ENCODE measurements at places on chromosomes 4 and X. TPM values are rescaled to one million over a fixed set of nuclear protein-coding genes. Genes with fewer than 3 reads are reported as not detected.

Gene CXCL6
- 2.3 TPM for total RNA-seq

Gene GYPE
- not detected for total RNA-seq

DNA sequence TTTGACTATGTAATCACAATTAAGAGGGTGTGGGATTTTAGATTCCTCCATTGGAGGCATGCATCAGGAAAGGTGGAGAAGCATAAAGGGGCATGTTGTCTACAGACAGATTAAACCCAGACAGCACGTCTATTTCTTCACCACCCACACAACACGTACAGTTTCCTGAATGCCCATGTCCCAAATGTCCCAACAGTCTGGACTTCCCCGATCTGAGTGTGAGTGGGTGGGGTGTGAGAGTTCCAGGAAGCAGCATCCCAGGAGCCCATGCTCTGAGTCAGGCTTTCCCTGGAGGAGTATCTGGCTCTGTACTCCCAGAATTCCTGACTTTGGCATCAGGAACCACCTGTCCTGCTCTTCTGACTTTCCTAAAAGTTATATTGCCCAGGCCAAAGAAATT is 30.8 kb upstream of the NDP start:
- H3K27ac ChIP-seq, result no peak overlapping the region
- H3K36me3 ChIP-seq, result no peaks in the 10 kb centered on the region
- H3K4me1 ChIP-seq, result no peaks in the 10 kb centered on the region

DNA sequence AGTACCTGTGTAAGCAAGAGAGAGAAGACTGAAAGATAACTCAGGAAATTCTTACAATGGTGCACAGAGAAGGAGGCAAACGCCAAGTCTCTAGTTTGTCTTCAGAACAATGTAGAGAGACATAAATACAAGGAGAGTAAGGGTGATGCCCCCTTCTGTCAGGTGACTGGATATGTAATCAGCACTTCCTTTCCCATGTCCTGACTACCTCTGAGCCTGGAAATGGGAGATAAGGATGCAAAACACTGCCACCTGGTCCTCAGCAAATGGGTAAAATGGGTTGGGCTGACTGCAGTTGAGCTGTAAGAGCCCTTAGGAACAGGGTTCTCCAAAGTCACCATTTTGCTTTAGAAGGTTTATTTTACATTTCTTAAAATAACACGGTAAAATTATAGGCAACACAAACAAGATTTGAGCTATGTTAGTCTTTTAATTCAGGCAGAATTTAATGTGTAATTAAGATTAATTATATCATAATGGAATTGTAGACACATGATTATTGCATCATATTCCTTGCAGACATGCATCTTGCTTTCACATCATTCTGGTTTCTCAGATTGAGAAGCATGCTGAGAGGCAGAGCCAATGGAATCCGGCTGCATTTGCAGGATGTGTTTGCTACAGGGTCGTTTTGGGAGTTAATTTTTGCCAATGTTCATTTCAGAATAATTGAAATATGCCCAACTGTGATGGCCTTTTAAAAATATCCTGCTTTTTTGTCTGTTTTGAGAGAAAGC is 37.2 kb upstream of the ARX start:
- no peaks in the 10 kb centered on the region for H3K4me1 ChIP-seq
- DNase-seq, result no peak
- no peaks in the 10 kb centered on the region for H3K27me3 ChIP-seq
- no peak overlapping the region for H3K27ac ChIP-seq

GRCh38 chr4:159283696-159284095 is 180.8 kb downstream of the RAPGEF2 start:
- H3K4me1 ChIP-seq, result peaks cover 37% of the 10 kb centered on the region
- H3K36me3 ChIP-seq, result no peaks in the 10 kb centered on the region
- no peaks in the 10 kb centered on the region for H3K27me3 ChIP-seq
- no peak overlapping the region for H3K4me3 ChIP-seq
- DNase-seq, result no peak

DNA sequence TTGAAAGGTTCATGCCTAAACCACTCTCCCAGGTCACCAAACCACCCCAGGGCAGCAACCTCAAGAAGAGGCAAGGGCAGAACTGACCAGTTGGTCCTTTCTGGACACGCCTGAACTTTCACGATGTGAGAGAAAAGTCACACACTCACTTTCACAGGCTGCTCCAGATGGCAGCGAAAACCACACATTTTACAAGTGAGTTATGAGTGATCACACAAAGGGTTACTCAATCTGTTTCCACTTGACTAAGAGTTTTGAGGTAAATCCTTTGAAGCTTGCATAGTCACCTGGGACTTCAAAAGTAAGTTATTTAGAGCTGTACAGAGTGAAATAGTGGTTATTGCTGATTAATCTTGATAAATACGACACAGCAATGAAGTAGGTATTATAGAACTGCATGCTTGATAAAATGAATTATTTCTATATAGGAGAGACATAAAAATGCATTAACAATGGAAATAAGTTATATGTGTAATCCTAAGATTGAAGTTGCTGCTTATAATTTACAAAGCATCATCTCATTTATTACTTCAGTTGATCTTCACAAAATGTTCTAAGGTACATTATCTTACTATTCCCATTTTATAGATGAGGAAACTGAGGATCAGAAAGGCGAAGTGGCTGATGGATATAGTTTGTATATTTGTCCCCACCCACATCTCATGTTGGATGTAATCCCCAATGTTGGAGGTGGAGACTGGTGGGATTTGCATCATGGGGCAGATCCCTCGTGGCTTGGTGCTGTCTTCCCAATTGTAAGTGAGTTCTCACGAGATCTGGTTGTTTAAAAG is 103.0 kb upstream of the KLF3 start:
- no peak overlapping the region for H3K27ac ChIP-seq
- no peaks in the 10 kb centered on the region for H3K36me3 ChIP-seq
- no peak overlapping the region for H3K4me3 ChIP-seq
- H3K27me3 ChIP-seq, result no peaks in the 10 kb centered on the region

GRCh38 chr4:2373532-2373931 is 44.9 kb downstream of the ZFYVE28 start:
- H3K27me3 ChIP-seq, result no peaks in the 10 kb centered on the region
- no peak overlapping the region for H3K4me3 ChIP-seq
- no peak for DNase-seq
- no peaks in the 10 kb centered on the region for H3K4me1 ChIP-seq
- H3K27ac ChIP-seq, result no peak overlapping the region
- H3K36me3 ChIP-seq, result no peaks in the 10 kb centered on the region

Gene PLXNB3
- 4.2 TPM for total RNA-seq

DNA sequence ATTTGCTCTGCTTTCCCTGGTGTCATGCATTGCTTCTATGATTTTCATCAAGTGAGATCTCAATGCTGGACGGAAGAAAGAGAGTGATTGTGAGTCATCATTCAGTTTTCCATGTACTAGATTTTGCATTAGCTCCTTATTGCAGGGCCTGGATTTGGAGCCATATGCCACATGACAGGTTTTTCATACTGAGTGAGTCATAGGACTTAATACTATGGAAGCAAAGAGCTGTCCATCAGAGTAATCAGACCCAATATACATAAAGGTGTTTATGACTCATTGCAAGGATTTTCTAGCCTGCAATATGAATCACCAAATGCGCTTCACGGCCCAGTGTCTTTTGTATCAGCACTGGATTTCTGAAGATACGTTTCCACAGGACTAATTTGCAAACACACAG is 11.2 kb upstream of the TFDP3 start:
- no peak overlapping the region for H3K4me3 ChIP-seq
- no peaks in the 10 kb centered on the region for H3K4me1 ChIP-seq
- no peaks in the 10 kb centered on the region for H3K27me3 ChIP-seq
- H3K27ac ChIP-seq, result no peak overlapping the region

GRCh38 chr4:120055162-120055561 is 11.5 kb downstream of the MAD2L1 start:
- no peaks in the 10 kb centered on the region for H3K27me3 ChIP-seq
- H3K36me3 ChIP-seq, result no peaks in the 10 kb centered on the region
- H3K4me1 ChIP-seq, result no peaks in the 10 kb centered on the region
- no peak for DNase-seq

Gene SPARCL1
- total RNA-seq, result 141 TPM

DNA sequence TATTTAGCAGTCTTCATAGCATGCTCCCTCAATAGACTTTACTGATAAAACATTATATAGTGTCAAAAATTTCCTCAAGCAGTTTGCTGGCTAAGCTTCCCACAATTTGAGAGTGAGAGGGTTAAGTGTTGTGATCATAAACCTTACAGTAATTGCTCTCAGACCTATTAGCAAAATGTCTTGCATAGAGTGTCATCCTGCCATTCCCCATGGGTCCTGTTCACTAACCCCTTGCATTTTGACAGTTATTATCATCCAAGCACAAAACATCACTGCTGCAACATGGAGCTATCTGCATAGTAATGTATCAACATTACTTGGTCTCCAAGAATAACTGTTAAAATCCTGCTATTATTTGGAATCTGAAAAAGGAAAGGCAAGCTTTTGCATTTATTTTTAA is 196.1 kb upstream of the GK2 start:
- DNase-seq, result no peak
- H3K36me3 ChIP-seq, result no peaks in the 10 kb centered on the region
- no peak overlapping the region for H3K27ac ChIP-seq

Gene N4BP2
- 14.8 TPM for total RNA-seq

- no peak for DNase-seq
- H3K4me3 ChIP-seq, result no peak overlapping the region
- no peak overlapping the region for H3K27ac ChIP-seq
- no peaks in the 10 kb centered on the region for H3K36me3 ChIP-seq
Measured at GRCh38 chr4:86220121-86220520, 139.7 kb downstream of the MAPK10 start.

Gene MAGEA9B
- not detected for total RNA-seq

Gene HDX
- 1.3 TPM for total RNA-seq

Gene FSTL5
- not detected for total RNA-seq

GRCh38 chrX:32514986-32515385 is 696.4 kb downstream of the DMD start:
- H3K27ac ChIP-seq, result no peak overlapping the region
- no peaks in the 10 kb centered on the region for H3K36me3 ChIP-seq
- no peak for DNase-seq
- no peaks in the 10 kb centered on the region for H3K27me3 ChIP-seq
- H3K4me3 ChIP-seq, result no peak overlapping the region

DNA sequence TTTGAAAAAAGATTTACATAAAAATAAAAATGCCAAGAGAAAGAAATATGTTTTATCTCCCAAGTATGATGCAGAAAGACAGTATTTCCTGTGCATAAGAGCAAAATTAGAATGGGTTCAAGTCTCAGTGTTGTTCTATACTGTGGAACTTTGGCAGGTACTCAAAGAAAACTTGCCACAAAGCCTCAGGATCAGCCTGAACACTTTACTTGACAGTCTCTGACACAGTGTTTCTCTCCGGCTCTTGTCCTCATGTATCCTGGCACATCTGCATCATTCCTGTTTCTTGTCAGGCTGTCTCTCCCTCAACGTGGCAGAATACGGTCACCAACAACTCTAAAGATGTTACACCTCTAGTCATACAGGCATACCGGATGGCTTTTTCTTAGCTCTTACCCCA is 273.7 kb downstream of the ARHGAP24 start:
- no peak for DNase-seq
- H3K27me3 ChIP-seq, result no peaks in the 10 kb centered on the region
- H3K36me3 ChIP-seq, result no peaks in the 10 kb centered on the region
- no peak overlapping the region for H3K27ac ChIP-seq

Gene GPR143
- total RNA-seq, result 0.99 TPM

- H3K27me3 ChIP-seq, result no peaks in the 10 kb centered on the region
- peaks cover 15% of the 10 kb centered on the region for H3K4me1 ChIP-seq
- no peak overlapping the region for H3K4me3 ChIP-seq
- no peaks in the 10 kb centered on the region for H3K36me3 ChIP-seq
Measured at GRCh38 chr4:128525387-128525786, 237.8 kb upstream of the PGRMC2 start.

Gene CLGN
- total RNA-seq, result 2.3 TPM

- H3K27me3 ChIP-seq, result no peaks in the 10 kb centered on the region
- H3K36me3 ChIP-seq, result no peaks in the 10 kb centered on the region
- no peak for DNase-seq
- no peak overlapping the region for H3K4me3 ChIP-seq
- H3K27ac ChIP-seq, result no peak overlapping the region
Measured at GRCh38 chrX:121571333-121571732, 523.9 kb downstream of the GLUD2 start.

DNA sequence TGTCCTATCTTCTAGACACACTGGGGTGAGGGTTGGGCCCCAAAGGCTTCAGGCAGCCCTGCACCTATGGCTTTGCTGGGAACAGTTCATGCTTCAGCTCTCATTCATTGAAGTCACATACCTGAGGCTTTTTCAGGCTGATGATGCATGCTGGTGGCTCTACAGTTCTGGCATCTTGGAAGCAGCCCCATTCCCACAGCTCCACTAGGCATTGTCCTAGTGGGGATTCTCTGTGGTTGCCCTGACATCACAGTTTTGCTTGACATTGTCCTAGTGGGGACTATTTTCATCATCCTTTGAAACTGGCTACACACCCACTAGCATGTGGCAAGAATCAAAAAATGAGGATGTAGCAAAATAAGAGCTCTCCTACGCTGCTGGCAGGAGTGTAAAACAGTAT is 37.7 kb upstream of the C4orf17 start:
- no peak overlapping the region for H3K4me3 ChIP-seq
- no peaks in the 10 kb centered on the region for H3K27me3 ChIP-seq
- no peaks in the 10 kb centered on the region for H3K4me1 ChIP-seq
- H3K36me3 ChIP-seq, result no peaks in the 10 kb centered on the region
- H3K27ac ChIP-seq, result no peak overlapping the region

GRCh38 chrX:18441780-18442367 is 16.5 kb downstream of the CDKL5 start:
- no peak for DNase-seq
- H3K4me1 ChIP-seq, result no peaks in the 10 kb centered on the region
- H3K27me3 ChIP-seq, result no peaks in the 10 kb centered on the region

DNA sequence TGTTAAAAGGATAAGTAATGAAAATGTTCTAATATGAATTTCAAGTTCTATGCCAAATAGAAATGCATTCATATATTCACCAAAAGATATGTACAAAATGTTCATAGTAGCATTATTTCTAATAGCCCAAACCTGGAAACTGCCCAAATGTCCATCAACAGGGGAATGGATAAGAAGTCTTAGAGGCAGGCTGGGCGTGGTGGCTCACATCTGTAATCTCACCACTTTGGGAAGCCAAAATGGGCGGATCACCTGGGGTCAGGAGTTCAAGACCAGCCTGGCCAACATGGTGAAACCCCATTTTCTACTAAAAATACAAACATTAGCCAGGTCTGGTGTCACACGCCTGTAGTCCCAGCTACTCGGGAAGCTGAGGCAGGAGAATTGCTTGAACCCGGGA is 2.3 kb upstream of the HPRT1 start:
- H3K4me3 ChIP-seq, result no peak overlapping the region
- no peak for DNase-seq
- no peaks in the 10 kb centered on the region for H3K27me3 ChIP-seq
- peaks cover 4% of the 10 kb centered on the region for H3K4me1 ChIP-seq
- no peaks in the 10 kb centered on the region for H3K36me3 ChIP-seq
- no peak overlapping the region for H3K27ac ChIP-seq

Measured in body of pancreas (tissue), 4 donors.